ENCODE measurements at places on chromosomes 7 and 10.

GRCh38 chr7:115462301-115463015 is 540.6 kb downstream of the MDFIC start:
- DNase-seq = no peak

DNA sequence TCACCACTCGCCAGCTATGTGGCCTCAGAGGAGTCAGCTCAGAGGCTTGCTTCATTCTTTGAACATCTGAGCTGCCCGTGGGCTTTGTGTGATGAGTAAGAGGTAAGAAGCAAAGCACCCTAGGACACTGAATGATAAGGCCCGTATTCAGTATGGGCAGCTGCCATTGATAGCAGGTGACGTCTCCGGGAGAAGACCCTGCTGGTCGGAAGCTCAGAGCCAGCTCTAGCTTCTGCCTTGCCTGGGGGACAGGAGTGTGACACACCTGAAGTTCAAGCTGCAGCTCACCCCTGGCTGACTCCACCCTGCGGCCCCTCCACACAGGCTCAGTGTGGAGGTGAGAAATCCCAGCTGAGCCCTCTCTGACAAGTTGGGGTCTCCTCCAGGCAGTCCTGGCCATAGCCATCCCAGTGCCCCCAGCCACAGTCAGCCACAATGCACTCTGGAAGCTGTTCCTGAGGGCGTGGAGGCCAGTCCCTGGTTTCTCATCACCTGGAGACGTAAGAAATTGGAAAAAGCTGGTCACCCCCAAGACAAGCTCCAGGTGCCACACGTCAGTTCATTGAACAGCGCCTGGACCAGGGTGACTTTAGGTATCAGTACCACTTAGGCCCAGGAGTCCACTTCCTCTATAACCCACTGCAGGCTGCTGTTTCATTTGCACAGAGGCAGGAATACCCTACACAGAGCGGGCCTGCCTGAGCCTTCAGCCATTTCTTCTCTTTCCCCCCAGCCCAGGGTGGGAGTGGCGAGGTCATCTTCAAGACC is 164.9 kb upstream of the RHEB start:
- DNase-seq = no peak

DNA sequence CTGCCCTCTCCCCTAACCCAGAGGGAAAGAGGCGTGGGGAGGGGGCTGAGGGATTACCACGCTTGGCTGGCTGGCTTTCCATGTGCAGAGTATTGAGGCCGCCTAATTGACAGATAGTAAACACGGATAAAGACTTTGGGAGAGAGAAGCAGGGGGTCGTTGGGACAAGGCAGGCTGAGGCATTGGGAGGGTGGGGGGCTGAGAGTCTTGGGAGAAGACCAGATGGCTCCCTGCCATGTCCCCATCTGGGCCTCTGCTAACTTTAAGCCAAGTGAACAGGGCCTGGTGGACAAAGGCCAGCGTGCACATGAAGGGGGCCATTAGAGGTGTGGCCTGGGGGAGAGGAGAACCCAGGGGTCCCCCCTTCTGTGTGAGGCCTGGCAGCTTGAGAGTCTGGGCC is 55.4 kb upstream of the MXI1 start:
- DNase-seq = no peak

DNA sequence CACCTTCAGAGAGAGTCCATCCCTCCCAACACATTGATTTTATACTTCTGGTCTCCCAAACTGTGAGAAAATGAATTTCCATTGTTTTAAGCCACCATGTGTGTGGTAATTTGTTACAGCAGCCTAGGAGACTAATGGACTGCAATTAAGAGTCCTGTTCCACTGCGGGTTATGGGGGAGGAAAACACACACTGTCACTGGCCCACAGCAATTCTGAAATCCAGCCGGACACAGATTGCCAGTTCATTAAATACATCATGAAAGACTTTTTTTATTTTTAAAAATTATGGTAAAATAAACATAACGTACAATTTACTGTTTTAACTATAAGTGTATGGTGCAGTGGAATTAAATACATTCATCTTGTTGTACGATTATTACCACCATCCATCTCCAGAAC is 193.4 kb upstream of the GRB10 start:
- no peak for DNase-seq

- no peak for DNase-seq
Measured at GRCh38 chr10:61832866-61833481, 68.5 kb upstream of the ARID5B start.

- peak; percentile 55 for DNase-seq
Measured at GRCh38 chr10:122034149-122034756, 45.3 kb downstream of the TACC2 start.

DNA sequence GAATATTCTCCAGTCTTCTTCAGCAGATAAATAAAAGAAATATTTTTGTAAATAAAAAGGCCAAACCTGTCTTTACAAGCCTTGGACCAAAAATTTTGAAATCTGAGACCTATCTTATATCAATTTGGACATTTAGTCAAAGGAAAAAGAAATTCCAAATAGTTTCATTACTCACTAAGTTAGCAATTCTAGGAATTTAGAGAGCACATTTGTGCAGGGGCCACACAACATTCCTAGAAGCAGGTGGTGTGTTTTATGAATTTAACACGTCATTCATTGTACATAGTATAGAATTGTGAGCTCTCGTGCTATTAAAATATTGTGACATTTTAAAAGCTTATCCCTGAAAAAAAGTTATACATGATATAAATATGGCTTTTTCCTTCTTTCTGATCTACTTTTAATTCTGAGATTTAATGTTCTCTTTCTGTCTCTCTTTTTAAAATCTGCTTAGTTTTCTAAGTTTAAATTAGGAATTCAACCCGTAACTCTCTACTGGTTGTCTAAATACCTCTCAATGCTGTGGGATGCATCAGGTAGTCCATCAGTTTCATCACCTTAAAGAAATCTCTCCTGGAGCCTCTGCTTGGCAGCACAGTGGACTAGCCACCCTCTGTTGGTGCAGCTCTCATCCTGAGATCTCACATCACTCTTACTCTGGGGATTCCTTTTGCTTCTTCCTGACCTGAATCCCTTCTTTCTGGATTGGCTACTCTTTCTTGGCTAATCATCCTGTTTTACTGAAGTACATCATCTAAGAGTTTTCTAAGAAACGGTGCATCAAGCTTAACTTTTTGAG is 124.5 kb downstream of the SEMA3E start:
- peak; percentile 61 for DNase-seq

DNA sequence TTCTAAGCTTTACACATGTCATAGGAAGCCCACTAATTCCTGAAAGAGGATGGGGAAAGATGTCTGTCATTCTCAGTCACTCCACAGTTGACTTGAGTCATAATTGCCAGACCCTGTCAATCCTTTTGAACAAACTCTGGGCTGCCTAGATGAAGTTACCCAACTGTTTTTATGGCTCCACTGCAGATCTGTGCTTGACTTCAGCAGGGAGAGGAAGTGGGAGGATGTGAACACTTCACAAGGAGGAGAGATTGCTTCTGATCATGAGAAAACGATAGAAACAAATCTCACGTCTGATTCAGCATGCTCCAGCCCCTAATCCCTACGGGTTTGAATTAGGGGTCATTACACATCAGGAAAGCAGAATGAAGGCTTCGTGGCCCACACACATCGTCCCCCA is 596.6 kb upstream of the CELF2 start:
- DNase-seq = no peak

Measured in kidney glomerular epithelial cell (primary cell).